Stimulated activated naive CD4-positive, alpha-beta T cell (primary cell): ENCODE measurements at places on chromosomes 6 and 20.

DNA sequence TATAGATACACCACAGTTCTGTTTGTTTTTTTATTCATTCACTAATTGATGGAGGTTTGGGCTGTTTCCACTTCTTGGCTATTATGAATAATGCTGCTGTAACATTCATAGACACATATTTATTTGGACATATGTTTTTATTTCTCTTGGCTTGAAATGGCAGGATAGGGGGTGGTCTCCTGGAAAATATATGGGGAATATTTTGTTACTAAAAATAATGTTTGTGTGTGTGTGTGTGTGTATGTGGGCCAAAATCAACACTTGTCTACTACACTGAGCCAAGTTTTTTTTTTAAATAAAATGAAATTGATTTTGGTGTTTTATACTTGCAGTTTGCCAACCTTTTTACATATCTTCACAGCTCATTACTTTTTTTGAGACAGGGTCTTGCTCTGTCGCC lies 264.4 kb upstream of the SULF2 start:
- DNase-seq, result no peak

DNA sequence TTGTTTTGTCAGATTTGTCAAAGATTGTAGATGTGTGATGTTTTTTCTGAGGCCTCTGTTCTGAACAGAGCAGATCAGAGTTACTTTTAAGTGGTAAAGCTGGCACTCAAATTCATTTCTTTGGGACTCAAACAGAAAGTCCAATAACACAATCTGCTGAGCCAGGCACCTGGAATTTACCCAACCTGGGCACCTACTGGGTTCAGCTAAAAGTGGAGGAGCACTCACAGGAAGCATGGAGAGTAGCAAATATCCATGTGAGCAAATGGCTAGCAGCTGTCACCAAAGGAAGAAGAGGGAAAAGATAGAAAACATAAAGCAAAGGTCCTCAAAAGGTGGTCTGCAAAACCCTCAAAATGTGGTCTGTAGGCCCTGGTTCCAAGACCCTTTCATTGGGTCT lies 116.8 kb downstream of the FIG4 start:
- DNase-seq, result no peak

- DNase-seq, result no peak
Observed at GRCh38 chr6:128071212-128071611, 170.4 kb upstream of the THEMIS start.

DNA sequence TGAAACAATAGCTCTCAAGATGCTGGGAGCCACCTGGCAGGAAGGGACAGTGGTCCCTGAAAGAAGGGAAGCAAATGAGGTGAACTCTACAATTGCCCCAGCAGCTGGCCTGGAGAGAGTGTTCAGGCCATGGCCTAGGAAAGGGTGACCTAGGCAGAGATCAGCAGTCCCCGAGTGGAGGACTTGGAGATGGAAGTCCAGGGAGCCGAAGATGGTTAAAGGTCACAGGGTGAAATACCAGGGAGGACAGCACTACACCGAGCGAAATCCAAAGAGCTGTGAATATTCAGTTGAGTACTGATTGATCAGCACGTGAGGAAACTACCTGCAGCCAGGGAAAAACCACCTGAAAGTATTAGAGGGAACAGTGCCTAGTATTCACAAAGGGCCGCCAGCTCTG lies 133.1 kb downstream of the HIVEP2 start:
- DNase-seq, result no peak

DNA sequence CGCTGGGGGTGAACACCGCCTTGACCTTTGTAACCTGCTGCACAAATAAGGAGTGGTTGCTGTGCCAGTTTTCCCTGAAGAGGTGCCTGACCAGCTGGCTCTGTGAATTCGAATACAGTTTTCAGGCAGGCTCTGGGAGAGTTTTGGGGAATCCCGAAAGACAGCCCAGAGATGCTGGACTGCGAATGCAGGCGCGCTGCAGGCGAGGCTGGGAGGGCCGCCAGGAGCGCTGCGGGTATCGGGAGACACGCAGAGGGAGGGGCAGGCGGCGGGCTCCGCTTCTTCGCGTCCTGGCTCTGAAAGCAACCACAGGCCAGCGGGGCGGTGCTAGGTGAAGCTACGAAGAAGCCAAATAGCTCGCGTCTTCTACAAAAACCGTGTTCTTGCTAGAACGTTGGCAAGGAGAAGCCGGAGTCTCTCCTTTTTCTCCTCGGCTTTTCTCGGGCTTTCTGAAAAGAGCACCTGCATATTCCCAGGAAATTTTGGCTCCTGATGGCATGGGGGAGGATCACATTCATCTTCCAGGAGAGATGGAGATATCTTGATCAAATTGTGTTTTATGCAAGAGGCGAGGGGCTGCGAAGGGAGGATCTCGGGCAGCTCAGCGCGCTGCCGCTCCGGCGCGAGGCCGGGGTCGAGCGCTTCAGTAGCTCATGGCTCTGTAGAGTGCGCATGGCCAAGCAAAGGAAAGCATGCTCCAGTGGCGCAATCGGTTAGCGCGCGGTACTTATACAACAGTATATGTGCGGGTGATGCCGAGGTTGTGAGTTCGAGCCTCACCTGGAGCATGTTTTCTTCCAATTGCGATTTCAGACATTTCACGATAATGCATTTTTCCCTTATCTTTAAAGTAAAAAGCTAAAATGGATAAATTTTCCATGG lies 158.1 kb upstream of the ZNF184 start:
- no peak for DNase-seq

- DNase-seq, result no peak
Observed at GRCh38 chr6:3426927-3427686, 29.7 kb downstream of the SLC22A23 start.

- peak; percentile 73 for DNase-seq
Observed at GRCh38 chr6:157755746-157756411, 67.2 kb upstream of the SNX9 start.

DNA sequence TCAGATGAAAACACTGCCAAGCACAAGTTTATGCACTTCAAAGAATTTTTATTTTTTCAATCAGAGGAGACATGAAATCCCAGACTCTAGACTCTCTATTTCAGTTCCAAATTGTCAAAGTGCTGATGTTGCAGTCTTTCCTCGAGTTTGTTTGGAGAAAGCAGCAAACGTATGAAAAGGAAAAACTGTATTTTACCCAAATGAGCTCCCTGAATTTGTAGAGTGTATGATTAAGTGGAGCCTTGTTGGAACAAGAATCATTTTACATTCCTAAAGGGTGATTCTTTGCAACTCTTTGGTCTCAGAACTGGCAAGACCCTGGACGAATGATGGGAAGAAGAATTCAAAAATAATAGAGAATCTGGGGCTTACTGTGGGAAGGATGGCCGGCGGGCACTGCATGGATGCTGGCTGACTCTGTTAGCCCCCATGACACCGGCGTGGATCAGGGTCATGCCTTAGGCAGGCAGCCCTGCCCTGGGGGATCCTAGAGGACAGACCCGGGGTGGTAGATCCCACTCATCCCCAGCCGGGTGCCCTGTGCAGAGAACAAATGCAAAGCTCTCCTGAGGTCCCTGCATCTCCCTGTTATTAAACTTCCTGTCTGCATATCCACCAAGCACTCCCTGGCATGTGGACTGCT lies 207.4 kb downstream of the FNDC1 start:
- no peak for DNase-seq

DNA sequence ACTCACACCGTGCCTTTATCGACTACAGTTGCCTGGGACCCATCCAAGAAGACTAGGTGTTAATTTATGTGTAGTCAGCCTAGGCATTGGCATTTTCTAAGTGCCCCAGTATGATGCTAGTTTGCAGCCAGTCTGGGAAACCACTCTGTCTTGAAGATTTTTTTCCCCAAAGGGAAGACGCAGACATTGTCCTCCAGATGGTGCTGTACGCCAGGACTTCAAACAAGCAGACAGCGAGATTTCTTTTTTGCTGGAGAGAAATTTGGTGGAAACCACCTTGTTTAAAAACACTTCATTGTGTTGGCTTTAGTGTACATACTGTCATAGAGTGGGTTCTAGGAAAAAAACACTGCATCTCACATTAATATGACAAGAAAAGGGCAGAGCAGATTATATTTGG lies 30.0 kb downstream of the ALDH5A1 start:
- DNase-seq, result no peak

DNA sequence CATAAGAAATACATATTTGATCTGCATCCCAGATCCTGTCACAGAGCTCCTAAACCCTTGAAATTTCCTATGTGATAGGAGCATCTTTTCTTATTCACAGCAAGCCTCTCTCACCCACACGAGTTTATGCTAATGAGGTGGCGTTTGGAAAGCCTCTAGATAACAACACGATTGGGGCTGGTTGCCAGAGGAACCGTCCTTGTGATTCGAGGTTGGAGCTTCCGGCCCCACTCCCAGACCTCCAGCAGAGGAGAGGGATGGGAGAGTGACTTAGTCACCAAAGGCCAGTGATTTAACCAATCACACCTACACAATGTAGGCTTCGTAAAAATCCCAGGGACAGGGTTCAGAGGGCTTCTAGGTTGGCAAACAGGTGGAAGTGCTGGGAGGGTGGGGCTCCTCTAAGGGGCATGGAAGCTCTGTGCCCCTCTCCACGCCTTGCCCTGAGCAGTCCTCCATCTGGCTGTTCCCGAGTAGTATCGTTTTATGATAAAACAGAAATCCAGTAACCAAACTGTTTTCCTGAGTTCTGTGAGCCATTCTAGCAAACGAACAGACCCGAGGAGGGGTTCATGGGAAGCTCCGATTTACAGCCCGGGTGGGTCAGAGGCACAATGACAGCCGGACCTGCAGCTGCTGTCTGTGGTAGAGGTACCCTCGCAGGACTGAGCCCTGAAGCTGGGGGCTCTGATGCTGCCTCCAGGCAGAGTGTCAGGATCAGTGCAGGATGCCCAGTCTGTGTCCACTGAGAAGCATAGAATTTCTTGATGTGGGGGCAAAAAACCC lies 238.1 kb upstream of the ARID1B start:
- DNase-seq, result no peak

- DNase-seq, result no peak
Observed at GRCh38 chr6:18509871-18510643, 122.9 kb downstream of the RNF144B start.

DNA sequence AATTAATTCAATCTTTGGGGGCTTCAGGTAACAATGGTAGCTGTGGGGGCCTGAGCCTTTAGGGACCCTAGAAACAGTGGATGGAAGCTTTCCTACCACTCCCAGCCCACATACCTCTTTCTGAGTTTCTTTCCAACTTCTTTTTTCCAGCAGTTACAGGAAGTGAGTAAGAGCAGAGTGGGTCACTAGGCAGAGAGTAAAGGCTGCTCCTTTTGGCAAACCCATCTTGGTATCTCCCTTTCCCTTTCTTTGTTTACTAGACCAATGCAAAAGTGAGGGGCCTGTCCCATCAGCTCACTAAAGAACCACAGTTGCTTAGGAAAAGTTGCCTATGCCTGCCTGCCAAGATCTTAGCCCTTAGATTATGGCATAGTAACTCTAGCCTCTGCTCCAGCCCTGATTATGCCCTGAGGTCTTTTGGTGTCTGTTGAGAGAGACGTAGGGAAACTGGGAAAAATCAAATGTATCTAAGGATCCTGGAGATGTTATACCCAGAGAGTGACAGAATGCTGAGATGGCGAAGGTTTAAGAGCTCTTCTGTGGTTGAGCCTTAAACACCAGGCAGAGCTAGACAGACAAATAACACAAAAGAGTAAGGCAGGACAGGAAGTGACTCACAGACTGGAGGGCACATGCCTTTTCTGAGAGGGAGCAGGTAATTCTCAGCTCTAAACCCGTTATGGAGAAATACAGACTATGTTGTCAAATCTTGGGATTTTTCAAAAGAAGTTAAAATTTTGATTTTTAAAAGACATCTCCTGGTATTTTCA lies 31.3 kb downstream of the TRMT6 start:
- DNase-seq, result no peak

DNA sequence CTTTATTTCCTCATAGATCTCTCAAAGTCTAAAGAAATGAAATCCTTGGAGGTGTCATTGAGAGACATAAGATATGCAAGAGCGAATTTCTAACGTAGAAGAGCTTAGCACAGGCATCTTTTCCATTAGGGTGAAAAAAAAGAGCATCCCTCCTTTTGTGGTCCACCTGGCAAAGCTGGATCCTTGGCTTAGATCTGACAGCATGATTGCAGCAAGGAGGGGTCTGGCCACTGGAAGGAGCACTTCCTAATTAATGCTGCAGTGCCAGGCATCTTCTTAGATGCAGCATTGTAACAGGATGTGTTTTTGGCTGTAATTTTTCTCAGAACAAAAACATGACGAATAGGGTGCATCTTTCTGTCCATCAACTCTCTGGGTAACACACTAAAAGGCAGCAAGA lies 60.1 kb upstream of the TFAP2D start:
- no peak for DNase-seq

- DNase-seq, result no peak
Observed at GRCh38 chr20:32975698-32976674, 28.2 kb downstream of the SUN5 start.

- DNase-seq, result no peak
Observed at GRCh38 chr6:44935693-44936300, 392.3 kb upstream of the RUNX2 start.

DNA sequence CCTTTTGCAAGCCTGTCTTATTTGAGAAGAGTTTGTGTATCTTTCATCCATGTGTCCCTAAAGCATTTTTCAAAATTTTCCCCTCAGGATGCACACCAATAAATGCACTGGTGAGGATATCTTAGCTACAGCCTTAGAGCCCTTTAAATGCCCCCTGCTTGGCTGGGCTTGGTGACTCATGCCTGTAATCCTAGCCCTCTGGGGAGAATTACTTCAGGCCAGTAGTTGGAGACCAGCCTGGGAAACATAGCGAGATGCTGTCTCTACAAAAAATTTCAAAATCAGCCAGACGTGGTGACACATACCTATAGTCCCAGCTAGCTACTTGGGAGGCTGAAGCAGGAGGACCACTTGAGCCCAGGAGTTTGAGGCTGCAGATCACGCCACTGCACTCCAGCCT lies 33.8 kb upstream of the PLCB4 start:
- DNase-seq, result no peak

- DNase-seq, result no peak
Observed at GRCh38 chr20:60327971-60328660, 369.9 kb downstream of the CDH26 start.

- DNase-seq, result no peak
Observed at GRCh38 chr6:136076496-136076895, 173.6 kb downstream of the MTFR2 start.

GRCh38 chr6:164612751-164613150 lies 696.7 kb downstream of the C6orf118 start:
- DNase-seq, result no peak

- no peak for DNase-seq
Observed at GRCh38 chr20:60206259-60206658, 248.0 kb downstream of the CDH26 start.

DNA sequence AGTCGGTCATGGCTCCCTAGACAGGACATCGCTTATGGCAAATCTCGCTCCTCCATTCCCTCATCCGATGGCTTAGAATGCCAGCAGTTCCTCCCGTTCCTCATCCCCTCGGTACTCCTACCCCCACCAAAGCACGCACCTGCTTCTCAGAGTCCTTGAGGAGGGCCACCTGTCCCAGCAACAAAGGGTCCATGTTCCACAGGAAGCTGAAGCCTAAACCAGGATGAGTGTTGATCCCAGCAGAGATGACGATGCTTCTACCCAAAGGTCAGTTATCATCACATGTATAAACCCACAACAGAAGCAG lies 111.2 kb downstream of the THBS2 start:
- no peak for DNase-seq
